ENCODE measurements at places on chromosomes 5 and 9. TPM values are rescaled to one million over a fixed set of nuclear protein-coding genes. Genes with fewer than 3 reads are reported as not detected.

The PTPRD gene
- not detected for polyA plus RNA-seq

The CDHR2 gene
- polyA plus RNA-seq = not detected

The PIP5K1B gene
- 1.1 TPM for polyA plus RNA-seq

The GLRA1 gene
- not detected for polyA plus RNA-seq

The PCDHB4 gene
- not detected for polyA plus RNA-seq

The FOXI1 gene
- polyA plus RNA-seq = not detected

The SOWAHA gene
- not detected for polyA plus RNA-seq

The CORO2A gene
- polyA plus RNA-seq = 14.1 TPM

The C5orf52 gene
- not detected for polyA plus RNA-seq

The ZNF366 gene
- not detected for polyA plus RNA-seq

The SRP19 gene
- 215 TPM for polyA plus RNA-seq

The ZDHHC21 gene
- 0.61 TPM for polyA plus RNA-seq

The QRFP gene
- not detected for polyA plus RNA-seq

The SLC22A4 gene
- not detected for polyA plus RNA-seq

The FRMD3 gene
- polyA plus RNA-seq = 0.25 TPM

The SLC45A2 gene
- not detected for polyA plus RNA-seq

The PPP2R2B gene
- polyA plus RNA-seq = 6.1 TPM

The PTPN3 gene
- polyA plus RNA-seq = not detected

The PPP3R2 gene
- polyA plus RNA-seq = 0.22 TPM

The SLC24A2 gene
- not detected for polyA plus RNA-seq

The AP3B1 gene
- 29.3 TPM for polyA plus RNA-seq

The RORB gene
- not detected for polyA plus RNA-seq

The C8G gene
- not detected for polyA plus RNA-seq

The CARTPT gene
- not detected for polyA plus RNA-seq

The MFAP3 gene
- polyA plus RNA-seq = 3.4 TPM

The GNE gene
- polyA plus RNA-seq = 3.4 TPM

The LHFPL2 gene
- 0.42 TPM for polyA plus RNA-seq

The PSMD5 gene
- 27.0 TPM for polyA plus RNA-seq

The F12 gene
- not detected for polyA plus RNA-seq

The CCDC152 gene
- polyA plus RNA-seq = 0.99 TPM

The DMRTA1 gene
- not detected for polyA plus RNA-seq

The LRRC70 gene
- 0.42 TPM for polyA plus RNA-seq

The OMD gene
- not detected for polyA plus RNA-seq

The CDO1 gene
- polyA plus RNA-seq = 0.16 TPM

The OR1Q1 gene
- polyA plus RNA-seq = not detected

The TRIP13 gene
- 1.1 TPM for polyA plus RNA-seq

The NOTCH1 gene
- polyA plus RNA-seq = 1.5 TPM

The MYOT gene
- not detected for polyA plus RNA-seq

The EEIG1 gene
- 190 TPM for polyA plus RNA-seq

The SEC24A gene
- 5.6 TPM for polyA plus RNA-seq

The PDE6A gene
- polyA plus RNA-seq = not detected

The SLC35D2 gene
- 41.8 TPM for polyA plus RNA-seq

The NUTM2F gene
- polyA plus RNA-seq = not detected

The KCTD16 gene
- 0.44 TPM for polyA plus RNA-seq

The GABBR2 gene
- not detected for polyA plus RNA-seq

The TLR4 gene
- polyA plus RNA-seq = not detected

The FRRS1L gene
- not detected for polyA plus RNA-seq

The SV2C gene
- polyA plus RNA-seq = not detected

The UHRF2 gene
- 20.1 TPM for polyA plus RNA-seq

The HK3 gene
- 0.17 TPM for polyA plus RNA-seq

The GABRB2 gene
- polyA plus RNA-seq = not detected

The GCNT1 gene
- polyA plus RNA-seq = 4.5 TPM

The ANKRD34B gene
- polyA plus RNA-seq = not detected

Data from CD4-positive, CD25-positive, alpha-beta regulatory T cell (primary cell).